ENCODE measurements at places on chromosomes 13 and 19.

DNA sequence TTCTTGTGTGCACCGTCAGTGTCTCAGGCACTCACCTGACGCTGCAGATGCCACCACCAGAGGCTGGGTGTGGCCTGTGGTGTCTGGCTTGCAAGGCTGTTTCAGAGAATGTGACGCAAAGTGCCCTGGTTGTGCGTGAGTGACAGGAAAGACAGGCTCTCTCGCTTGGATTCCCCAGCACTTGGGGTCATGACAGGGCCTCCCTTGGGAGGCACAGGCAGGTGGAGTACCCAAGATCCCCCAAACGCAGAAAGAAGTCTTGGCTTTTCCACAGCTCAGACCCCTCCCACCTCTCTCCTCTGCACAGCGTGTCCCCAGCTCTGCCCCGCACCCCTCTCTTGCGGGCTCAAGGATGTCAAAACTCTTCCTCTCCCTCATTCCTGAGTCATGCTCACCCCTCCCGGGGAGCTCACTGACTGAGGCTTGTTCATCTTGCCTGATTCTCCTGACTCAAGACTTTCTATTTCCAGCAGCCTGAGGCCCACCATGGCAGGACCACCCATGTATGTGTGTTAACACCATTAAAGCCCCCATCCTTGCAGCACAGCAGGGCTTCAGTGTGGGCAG, 21.0 kb downstream of the DHX34 start:
- no peak for DNase-seq

DNA sequence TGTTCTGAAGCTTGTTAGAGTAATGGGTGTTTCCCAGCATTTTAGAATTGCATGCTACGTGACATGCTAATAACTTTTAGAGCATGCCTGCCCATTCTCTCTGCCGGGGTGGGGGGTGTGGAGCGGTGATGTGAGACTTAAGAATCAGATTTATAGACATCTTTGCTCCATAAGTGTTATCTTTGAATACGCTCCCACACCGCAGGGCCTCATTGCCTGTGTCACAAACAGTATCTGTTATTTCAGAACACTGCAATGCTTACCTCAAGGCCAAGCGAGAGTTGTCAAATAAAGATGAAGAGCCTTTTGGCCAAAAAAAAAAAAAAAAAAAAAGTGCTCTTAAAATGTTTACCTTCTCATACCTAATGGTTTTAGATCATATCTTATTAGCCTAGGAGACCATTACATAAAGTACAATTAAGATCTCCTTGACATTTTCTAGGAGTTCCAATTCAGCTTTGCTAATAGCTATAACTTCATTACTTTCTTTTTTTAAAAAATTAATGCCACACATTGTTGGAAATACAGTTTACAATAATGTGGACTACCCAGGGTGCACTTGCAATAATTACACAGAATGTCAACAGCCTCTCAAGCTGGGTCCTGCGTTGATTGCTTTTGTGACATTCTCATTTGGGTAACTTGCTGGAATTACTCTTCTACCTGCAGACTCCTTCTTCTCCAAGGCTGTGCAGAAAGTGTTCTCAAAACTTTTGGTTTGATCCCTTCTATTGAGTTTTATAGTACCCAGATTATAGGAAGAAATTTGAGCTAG, 525.3 kb downstream of the KLF12 start:
- peak; percentile 35 for DNase-seq

DNA sequence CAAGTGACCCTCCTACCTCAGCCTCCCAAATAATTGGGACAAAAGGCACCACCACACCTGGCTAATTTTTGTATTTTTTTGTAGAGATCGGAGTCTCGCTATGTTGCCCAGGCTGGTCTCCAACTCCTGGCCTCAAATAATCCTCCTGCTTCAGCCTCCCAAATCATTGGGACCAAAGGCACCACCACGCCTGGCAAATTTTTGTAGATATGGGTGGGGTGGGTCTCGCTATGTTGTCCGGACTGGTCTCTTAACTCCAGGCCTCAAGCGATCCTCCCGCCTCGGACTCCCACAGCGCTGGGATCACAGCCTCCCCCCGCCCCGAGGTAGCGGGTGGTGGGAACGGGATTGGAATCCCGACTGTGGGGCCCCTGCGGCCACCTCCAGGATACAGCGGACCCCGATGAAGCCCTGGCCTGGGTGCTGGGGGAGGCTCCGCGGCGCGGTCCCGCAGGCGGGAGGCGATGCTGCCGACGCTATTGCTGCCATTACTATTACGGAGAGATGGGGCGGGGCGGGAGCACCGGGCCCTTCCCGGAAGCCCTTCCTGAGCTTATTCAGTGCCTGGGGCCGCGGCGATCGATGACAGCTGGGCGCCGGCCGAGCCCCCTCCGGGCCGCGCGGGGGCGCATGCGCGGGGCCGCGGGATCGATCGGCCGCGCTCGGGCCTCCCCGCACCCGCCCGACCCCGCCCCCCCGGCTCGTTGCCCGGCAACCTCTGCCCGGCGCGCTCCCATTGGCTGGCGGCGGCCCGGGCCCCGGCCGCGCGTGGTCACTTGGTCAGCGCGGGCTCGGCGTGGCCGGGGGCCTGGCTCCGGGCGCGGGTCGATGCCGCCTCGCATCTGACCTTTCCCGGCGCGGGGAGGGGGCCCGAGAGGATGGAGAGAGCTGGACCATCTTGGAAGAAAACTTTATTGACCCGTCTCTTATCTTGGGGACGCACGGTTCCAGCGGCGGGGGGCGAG, 27.9 kb upstream of the ONECUT3 start:
- peak; percentile 37 for DNase-seq

- no peak for DNase-seq
Observed at GRCh38 chr19:32497391-32497790, 83.6 kb upstream of the PDCD5 start.

DNA sequence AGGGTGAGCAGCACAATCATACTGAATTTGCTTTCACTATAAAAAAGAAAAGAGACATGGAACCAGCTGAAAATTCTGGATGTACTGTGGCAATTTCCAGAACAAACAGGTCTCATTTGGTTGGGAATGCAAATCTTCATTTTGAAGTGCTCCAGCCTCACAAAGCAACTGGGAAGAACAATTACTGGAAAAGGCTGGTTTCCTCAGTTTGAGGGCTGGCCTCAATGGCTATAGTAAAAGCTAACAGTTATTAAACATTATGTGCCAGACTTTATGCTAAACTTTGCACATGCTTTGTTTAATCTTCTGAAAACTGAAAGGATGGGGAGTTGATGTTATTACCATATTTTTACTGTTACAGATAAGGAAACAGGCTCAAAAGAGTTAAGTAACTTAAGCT, 3.0 kb downstream of the OBI1 start:
- DNase-seq, result no peak

- DNase-seq, result no peak
Observed at GRCh38 chr13:79501538-79502232, 20.7 kb downstream of the NDFIP2 start.

GRCh38 chr19:46524308-46524707, 28.6 kb upstream of the PNMA8B start:
- no peak for DNase-seq

DNA sequence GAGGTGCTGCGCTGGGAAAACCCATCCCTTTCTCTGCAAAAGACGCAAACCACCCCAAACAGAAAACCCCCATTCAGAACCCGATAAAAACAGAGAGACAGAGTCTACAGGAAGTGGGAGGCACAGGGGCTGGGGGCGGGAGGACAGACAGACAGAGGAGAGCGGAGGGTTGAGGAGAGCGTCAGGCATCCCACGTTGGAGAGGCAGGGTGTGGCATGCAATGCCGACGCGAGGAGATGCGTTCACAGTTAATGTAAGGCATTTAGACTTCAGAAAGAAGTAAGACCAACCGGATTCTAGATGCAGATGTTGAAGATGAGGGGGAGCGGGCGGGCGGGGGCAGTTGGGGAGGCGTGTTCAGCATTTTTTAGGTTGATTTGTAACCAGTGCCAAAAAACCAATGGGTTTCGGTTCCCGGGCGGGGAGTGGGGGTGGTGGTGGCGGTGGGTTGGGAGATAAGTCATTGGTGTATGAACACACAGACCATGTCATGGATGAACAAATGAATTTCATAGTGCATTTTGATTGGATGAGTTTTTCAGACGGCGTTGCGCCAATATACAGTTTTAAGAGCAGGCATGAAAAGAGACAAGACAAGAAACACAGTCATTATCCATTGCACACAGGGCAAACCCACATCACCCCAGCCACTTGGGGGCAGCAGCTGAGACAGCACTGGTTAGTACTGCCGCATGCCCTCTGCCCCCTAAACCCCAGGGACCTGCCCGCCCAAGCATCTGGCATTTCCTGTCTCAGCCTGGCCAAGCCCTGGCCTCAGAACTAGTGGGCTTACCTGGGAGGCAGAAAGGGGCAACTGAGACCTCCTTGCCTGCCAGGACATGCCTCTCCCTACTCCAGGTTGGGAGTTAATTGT, 91.3 kb downstream of the IER2 start:
- DNase-seq, result no peak

DNA sequence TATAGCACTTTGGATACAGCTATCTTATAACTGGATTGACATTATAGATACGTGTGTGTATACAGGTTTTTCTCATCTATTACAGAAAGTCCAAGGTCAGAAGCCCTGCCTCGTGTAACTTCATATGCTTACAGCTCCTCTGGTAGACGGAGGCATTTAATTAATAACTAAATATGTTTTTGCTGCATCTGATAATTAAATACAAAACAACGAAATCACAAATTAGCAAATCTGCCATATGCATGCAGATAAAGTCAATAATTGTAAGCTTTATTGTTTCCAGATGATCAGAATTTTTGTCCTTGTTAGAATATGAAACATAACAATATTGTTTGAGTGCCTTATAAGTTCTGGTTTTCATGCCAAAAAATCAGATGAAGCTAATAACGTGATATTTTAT, 717.7 kb downstream of the LIG4 start:
- no peak for DNase-seq

- peak; percentile 37 for DNase-seq
Observed at GRCh38 chr13:51584731-51585672, 740 bp downstream of the WDFY2 start.

DNA sequence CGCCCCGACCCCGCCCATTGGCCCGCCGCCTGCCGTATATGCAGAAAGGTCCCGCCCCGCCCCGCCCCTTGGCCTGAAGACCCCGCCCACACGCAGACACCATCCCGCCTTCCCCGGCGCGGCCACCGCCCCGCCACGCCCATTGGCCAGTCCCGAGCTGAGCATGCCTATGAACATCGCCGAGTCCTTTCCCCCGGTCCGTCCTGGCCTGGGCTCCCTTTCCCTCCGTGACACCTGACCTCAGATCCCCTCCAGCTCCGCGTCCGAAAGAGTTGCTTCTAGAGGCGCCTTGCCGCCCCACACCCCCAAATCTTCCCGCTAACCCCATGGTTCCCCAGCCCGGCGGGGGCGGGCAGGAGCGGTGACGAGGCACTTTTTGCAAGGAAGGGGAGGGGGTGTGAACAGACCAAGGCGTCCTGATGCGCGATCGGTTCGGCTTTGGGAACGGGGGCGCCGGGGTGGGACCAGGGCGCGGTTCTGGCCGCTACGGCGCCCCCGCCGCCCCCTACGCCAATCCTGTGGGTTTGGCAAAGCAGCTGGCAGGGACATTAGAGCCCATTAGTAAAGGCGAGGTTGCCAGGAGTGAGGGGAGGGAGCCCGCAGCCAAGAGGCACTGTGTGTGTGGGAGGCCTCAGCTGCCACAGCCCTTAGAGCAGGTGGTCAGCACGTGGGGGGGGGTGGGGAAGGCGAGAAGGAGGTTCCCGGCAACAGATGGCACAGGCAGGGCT, 406 bp upstream of the NUMBL start:
- DNase-seq, result peak; percentile 78

DNA sequence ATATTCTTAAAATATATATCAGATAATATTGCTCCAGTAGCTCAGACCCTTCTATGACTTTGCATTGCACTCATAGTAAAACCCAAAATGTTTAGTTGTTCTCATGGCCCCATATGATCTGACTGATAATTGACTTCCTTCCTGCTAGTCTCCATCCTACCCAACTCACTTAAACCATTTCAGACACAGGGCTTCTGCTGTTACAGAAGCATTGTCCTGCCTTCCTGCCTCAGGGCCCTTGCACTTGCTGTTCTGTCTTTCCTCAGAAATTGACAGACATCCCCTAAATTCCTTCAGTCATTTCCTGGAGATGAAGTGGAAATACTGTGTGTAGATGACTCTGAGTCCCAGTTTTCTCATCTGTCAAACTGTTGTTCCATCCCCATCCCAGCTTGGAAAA, 19.7 kb downstream of the FBXL12 start:
- no peak for DNase-seq

GRCh38 chr13:36142735-36143134, 11.6 kb upstream of the DCLK1 start:
- DNase-seq, result no peak

GRCh38 chr13:61128850-61129645, 286.6 kb downstream of the PCDH20 start:
- DNase-seq, result no peak

- peak; percentile 57 for DNase-seq
Observed at GRCh38 chr13:53782488-53782961, 753.9 kb downstream of the OLFM4 start.

DNA sequence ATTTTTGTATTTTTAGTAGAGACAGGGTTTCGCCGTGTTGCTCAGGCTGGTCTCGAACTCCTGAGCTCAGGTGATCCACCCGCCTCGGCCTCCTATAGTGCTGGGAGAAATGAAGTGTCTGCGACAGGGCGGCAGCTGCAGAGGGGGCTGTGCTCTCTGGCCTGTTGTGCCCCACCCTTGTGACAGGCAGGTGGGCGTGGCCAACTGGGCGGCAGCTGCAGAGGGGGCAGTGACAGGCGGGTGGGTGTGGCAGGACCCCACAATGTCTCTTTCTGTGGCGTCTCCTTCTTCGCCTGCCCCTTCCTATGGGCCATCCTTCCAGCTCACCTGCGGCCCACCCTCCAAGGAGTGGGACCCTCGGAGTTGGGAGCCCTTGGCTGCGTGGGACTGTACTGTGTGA, 11.8 kb downstream of the STK11 start:
- DNase-seq, result no peak

- no peak for DNase-seq
Observed at GRCh38 chr19:4970558-4971423, 1.9 kb downstream of the KDM4B start.

DNA sequence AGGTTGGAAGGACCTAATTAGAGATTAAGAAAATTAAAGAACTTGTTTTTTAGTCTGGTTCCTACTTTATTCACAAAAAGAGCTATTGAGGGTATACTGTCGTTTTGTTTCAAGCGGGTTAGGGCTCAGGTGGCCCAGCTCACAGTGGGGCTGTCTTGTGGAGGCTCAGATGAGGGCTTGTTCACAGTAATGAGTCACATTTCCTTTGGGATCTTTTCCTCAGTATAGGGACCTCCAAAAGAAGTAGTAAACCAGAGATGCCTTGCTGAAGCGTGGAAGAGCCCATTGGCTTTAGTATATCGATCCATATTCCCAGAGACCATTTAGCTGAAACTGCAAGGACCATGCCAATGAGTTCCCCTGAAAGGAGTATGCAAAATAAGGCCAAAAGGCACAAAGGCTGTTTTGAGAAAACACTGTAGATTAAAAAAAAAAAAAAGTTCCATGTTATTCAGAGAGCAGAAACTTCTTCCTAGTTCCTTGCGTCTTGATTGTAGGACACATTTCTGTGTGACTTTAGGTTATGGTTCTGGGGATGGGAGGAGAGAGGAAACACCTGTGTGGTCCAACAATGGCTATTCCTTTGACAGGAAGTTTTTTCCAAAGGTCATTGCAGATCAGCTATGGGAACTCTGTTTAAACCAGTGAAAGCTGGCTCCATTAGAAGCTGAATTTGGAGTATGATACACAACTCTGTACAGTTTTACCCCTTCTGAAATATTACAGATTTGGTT, 32.8 kb upstream of the GPI start:
- DNase-seq, result no peak

Measured in NCI-H1092 (cell line).